Adrenal gland (tissue), 19 donors: ENCODE measurements at places on chromosomes 2 and 18. TPM values are rescaled to one million over a fixed set of nuclear protein-coding genes. Genes with fewer than 3 reads are reported as not detected.
A peak's percentile ranks its signal among the peaks of the same experiment; 100 is the strongest.

GRCh38 chr2:181752301-181752700 lies 72.0 kb upstream of the NEUROD1 start:
- no peak for DNase-seq

DNA sequence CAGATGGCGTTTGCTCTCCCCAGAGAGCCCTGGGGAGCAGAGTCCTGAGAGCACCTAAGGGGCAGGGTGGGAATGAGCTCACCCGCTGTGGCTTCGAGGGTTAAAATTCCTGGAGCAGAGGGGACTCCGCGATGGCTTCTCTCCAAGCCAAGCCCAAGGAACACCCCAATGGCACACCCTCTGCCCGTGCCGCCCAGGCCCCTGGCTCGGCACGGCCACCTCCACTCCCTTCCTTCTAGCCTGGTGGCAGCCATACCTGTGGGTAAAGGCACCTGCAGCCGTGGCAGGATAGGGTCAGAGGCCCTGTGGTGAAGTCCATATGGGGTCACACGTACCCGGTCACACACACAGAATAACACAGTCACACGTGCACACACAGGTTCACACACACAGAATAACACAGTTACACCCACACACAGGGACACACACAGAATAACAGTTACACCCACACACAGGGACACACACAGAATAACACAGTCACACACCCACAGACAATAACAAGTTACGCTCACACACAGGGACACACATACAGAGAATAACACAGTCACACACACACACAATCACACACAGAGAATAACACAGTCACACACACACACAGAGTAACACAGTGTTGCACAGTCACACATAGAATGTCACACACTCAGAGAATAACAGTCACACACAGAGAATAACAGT lies 50.5 kb downstream of the RAMP1 start:
- DNase-seq: no peak

- no peak for DNase-seq
Measured at GRCh38 chr2:159905926-159906714, 108.1 kb upstream of the CD302 start.

- DNase-seq: no peak
Measured at GRCh38 chr2:203873921-203874631, 6.5 kb downstream of the CTLA4 start.

DNA sequence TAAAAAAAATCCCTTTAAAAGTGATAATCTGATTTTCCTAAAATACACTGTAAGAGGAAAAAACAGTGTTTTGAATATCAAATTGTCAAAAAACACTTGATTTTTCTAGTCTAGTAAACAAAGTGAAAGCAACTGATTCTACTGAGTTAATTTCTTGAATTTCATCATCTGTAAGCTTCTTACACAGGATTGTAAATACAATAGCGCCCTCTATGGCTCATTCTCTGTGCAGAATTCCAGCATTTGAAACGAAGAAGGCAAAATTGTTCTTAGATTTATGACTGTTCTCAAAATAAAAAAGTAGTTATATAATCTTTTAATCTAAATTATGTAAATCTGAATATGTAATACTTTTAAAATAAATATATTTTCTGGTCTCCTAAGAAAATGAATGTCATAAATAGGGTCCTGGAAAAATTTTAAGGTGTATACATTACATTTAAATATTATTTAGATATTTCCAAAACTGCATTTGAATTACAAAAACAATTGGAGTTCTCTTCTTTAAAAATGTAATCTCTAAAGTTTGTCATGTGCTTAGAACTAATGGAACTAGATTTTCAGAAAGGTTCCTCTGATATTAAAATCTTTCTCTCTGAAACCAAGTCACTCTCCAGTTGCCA lies 176.9 kb upstream of the MC4R start:
- DNase-seq: peak; percentile 28

Gene CDK15
- polyA plus RNA-seq: 0.80 TPM

Gene FIGN
- 1.7 TPM for polyA plus RNA-seq

Gene IL36A
- not detected for polyA plus RNA-seq
